ENCODE measurements at places on chromosomes 13 and 19.

GRCh38 chr13:48875047-48875446, 100.7 kb upstream of the FNDC3A start:
- no peak for DNase-seq

- no peak for DNase-seq
These were observed 160.8 kb upstream of the SERP2 start for GRCh38 chr13:44212633-44213396.

DNA sequence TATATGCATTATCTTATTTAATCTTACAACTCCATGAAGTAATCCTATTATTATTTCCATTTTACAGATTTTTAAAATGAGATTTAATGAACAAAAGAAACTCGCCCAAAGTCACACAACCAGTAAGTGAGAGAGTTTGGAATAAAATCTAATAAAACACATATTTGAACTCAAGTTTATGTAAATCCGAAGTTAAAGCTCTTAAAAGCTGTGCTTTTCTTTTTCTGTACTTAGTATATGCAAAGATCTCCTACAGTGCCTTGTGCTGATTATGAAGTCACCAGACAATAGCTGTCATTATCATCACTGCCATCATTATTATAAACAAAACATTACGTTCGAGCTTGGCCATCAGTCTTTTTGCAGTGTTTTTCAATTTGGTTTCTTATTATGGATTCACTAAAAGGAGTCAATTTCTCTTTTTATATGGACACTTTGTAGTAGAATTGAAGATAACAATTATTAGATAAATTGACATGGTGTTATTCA, 29.7 kb upstream of the ENOX1 start:
- DNase-seq, result no peak

DNA sequence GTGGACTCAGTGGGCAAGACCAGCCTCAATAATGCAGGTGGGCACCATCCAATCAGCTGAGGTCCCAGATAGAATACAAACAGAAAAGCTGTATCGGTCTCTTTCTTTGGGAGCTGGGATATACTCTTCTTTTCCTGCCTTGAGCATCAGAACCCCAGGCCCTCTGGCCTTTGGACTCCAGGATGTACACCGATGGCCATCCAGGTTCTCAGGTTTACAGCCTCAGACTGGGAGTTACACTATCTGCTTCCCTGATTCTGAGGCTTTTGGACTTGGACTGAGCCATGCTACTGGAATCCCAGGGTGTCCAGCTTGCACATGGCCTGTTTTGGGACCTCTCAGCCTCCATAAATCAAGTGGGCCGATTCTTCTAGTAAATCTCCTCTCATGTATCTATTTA, 27.6 kb upstream of the USP12 start:
- DNase-seq, result no peak

- no peak for DNase-seq
These were observed 9.9 kb upstream of the MKNK2 start for GRCh38 chr19:2060884-2061494.

DNA sequence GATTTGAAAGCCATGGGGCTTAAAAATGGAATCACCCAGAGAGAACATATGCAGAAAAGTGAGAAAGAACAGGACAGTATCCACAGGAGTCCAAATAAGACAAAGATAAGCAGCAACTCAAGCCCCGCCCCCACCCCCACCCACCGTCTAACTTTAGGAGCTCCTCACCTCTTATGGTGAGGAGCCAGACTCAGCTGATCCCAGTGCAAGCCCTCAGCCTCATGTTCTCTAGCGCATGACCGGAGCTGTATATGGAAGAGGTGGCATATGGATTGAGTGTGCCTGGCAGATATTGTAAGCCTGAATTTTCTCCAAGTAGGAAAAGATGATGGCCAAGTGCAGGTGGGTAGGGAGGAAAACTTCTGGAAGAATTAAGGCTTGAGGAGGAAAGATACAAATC, 36.4 kb upstream of the DCT start:
- DNase-seq, result no peak

- DNase-seq, result no peak
These were observed 215.1 kb upstream of the ZNF507 start for GRCh38 chr19:32130332-32130731.

Data from stimulated activated CD8-positive, alpha-beta memory T cell treated with anti-CD3 and anti-CD28 coated beads, Interleukin-4, amount 100 ng/mL, for 1 hour (primary cell).